CD4-positive, alpha-beta T cell (primary cell): ENCODE measurements at places on chromosomes 3 and 15.

GRCh38 chr3:116873142-116873541 is 163.6 kb downstream of the TUSC7 start:
- DNase-seq = no peak

GRCh38 chr3:18546632-18547031 is 121.5 kb upstream of the SATB1 start:
- no peak for DNase-seq

DNA sequence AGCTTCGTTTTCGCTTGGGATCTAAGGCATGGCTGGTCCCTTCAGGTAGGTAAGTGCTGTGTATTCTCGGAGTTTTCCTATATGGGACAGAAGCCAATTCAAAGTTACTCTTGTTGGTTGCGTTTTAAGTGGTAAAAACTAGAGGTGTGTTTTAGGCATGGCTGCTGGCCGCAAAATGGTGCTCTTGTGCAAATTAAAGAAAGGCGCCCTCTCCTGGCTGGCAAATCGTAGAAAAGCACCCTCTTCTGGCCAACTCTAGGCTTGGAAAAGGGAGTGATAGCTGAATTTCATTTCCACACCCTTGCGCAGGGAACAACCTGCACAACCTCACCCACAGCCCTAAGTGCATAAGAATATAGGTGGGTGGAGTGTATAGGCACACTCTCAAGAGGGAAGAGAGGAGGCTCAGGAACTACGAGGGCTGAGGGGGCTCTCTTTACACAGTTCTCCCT is 23.5 kb downstream of the DRD3 start:
- peak; percentile 14 for DNase-seq

DNA sequence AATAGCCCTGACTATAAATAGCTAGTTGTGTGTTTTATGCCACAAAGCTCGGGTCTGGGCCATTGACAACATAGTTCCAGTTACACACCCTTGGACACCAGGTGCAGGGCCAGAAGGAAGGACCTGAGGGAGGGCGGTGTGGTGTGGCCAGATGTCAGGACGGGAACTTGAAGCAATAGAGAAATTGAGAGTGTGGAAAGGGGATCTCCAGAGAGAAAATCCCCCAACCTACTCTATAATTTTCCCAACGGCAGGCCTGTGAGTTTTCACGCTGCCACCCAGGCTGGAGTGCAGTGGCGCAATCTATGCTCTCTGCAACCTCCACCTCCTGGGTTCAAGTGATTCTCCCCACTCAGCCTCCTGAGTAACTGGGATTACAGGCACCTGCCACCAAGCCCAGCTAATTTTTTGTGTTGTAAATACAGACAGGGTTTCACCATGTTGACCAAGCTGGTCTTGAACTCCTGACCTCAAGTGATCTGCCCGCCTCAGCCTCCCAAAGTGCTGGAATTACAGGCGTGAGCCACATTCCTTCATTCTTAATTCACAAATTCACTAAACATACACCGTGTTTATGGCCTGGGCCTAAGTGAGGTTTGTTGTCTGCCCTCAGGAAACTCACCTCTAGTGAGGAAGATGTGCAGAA is 70.8 kb upstream of the KLF13 start:
- no peak for DNase-seq

DNA sequence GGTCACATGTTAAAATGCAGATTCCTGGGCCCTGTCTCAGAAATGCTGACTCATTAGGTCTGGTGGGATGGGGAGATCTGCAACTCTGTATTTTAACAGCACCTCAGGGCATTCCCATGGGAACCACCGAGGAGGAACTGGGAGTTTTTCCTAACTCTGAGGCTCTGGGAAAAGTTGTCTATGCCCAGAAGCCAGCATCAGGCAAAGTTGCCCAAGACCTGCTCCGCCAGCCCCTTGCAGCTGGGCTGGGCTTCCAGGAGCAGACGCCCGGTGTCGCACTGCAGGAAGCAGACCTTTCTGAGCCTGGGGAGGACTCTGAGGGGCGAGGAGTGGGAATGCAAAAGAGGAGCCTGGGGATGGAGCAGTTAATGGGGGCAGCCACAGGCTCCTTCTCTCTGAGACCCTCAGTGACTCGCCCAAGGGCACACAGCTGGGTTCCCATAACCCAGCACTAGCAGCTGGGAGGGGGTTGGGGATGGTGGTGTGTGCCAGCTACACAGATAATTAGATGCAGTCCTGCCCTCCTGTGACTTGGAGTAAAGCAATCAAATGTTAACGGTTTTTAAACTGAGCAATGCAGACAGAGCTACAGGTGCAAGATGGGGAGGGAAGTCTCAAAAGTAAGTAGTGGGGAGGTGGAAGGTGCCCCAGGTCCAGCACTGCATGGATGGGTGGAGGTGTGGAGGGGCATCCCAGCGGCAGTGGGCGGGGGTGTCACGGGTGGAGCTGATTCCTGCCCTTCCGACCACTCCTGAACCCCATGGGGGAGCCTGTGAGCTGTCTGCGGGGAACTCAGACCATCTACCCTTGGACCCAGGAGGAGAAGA is 100.4 kb downstream of the LSM3 start:
- DNase-seq = no peak

DNA sequence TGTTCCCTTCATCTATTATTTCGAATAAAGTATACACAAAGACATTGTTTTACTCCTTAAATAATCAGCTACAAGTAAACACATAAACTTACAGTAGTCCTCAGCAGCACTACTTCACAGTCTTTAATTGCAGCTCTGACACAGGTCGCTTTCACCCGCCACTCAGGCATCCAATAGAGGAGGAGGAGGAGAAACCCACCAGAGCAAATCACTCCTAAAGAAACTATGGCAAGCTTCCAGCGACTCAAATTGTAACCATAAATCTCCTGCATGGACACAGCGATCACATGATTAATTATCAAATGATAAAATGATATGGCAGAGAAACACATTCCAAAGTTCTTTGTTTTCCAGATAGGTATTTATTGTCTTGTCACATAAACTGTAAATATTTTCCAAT is 26.2 kb downstream of the ATP13A3 start:
- no peak for DNase-seq

GRCh38 chr15:63371297-63371918 is 10.2 kb downstream of the CA12 start:
- no peak for DNase-seq

GRCh38 chr3:71520161-71521020 is 63.1 kb downstream of the FOXP1 start:
- DNase-seq = no peak

- DNase-seq = no peak
Observed at GRCh38 chr3:158702815-158703481, 29.3 kb downstream of the RARRES1 start.

DNA sequence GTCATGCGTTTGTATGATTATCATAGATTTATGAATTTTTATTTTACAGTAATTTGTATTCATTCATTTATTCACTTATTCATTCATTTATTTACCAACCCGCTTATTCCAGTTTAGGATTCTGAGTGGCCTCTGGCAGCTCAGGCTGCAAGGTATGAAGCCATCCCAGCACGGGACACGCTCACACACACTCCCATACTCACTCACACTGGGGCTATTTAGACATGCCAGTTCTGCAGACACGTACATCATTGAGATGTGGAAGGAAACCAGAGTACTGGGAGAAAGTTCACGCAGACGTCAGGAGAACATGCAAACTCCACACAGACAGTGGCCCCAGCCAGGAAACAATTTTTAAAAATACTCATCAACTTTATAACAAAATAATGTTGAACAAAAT is 5.1 kb downstream of the CDIN1 start:
- no peak for DNase-seq

DNA sequence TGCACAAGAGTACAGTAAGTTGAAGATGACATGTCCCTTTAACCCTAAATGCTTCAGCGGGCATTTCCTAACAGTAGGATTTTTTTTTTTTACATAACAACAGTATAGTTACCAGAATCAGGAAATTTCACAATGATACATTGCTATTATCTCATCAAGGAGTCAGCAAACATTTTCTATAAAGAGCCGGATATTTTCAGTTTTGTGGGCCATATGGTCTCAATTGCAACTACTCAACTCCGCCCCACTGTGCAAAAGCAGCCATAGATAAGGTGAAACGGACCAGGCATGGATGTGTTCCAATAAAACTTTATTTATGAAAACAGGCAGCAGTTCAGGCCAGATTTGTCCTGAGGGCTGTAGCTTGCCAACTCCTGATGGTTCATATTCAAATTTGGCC is 130.6 kb downstream of the SMAD6 start:
- DNase-seq = no peak

DNA sequence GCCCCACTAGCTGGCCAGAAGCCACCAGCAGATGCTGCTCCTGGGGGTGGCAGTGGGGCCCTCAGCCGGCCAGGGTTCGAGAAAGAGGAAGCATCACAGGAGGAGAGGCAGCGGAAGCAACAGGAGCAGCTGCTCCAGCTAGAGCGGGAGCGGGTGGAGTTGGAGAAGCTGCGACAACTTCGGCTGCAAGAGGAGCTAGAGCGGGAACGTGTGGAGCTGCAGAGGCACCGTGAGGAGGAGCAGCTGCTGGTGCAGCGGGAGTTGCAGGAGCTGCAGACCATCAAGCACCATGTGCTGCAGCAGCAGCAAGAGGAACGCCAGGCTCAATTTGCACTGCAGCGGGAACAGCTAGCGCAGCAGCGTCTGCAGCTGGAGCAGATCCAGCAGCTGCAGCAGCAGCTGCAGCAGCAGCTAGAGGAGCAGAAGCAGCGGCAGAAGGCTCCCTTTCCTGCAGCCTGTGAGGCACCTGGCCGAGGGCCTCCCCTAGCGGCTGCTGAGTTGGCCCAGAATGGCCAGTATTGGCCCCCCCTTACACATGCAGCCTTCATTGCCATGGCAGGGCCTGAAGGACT is 17.5 kb upstream of the APEH start:
- no peak for DNase-seq

DNA sequence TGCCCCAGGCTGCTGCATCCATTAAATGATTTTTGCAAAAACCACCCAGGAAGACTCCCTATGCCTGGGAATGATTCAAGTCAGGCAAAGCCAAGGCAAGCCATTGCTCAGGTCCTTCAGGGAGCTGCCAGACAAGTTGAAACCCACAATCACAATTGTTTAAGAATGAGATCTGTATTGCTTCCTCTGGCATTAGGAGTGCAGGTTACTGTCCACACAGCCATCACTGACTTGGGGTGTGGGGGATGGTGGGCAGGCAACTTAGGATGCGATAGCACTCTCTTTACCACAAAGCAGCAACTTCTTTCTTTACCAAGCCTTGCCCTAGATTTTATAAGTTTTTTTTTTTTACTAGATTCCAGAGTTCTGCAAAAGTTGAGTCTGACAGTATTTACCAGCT is 15.0 kb upstream of the IL20RB start:
- DNase-seq = no peak

DNA sequence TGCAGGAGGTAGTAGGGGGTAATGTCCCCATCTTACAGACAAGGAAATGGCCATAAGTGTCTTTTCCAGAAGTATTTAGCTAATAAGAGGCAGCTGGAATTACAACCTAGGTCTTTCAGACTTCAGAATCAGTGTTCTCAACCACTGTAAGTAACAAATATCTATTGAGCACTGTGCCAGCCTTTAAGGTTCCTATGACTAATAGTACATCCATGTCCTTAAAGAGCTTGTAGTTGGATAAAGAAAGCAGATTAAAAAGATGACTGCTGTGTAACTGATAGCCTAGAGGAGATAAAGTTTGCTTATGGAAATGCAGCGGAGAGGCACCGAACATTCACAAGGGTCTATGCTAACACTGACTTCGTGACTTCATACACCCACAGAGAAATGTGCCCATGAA is 136.0 kb downstream of the KCNMB2 start:
- DNase-seq = no peak

DNA sequence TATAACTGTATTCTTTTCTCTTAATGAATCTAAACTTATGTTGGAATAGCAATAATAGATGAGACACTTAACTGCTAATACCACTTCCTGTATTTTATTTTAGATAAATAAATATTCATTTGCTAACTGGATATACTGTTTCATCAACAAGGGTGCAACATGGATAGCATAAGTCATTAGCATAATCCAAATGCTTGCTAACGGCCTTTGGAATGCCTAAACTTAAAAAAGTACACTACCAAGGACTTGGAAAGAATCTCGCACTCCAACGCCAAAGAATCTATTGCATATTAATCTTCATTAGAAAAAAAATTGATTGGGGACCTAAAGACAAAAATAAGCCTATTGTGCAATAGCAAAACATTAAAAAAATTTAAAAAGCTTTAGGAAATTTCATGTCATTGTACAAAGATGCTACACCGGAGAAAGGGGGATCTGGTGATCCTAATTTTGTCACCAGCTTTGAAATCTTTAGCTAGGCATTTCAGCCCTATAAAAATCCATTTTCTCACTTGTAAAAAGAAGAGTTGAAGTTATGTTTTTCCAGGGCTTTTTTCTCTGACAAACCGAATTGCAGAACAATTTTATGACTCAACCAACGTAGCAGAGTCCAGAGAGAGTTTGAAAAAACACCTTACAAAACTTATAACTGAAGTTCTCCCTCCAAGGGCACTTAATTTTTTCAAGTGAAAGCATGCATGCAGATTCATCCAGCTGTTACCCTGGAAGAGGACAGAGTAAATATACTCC is 4.1 kb downstream of the VGLL3 start:
- DNase-seq = no peak
